ENCODE measurements at places on chromosomes 12 and 14.

GRCh38 chr12:83796531-83796930 is 1109.8 kb downstream of the TMTC2 start:
- DNase-seq, result no peak

DNA sequence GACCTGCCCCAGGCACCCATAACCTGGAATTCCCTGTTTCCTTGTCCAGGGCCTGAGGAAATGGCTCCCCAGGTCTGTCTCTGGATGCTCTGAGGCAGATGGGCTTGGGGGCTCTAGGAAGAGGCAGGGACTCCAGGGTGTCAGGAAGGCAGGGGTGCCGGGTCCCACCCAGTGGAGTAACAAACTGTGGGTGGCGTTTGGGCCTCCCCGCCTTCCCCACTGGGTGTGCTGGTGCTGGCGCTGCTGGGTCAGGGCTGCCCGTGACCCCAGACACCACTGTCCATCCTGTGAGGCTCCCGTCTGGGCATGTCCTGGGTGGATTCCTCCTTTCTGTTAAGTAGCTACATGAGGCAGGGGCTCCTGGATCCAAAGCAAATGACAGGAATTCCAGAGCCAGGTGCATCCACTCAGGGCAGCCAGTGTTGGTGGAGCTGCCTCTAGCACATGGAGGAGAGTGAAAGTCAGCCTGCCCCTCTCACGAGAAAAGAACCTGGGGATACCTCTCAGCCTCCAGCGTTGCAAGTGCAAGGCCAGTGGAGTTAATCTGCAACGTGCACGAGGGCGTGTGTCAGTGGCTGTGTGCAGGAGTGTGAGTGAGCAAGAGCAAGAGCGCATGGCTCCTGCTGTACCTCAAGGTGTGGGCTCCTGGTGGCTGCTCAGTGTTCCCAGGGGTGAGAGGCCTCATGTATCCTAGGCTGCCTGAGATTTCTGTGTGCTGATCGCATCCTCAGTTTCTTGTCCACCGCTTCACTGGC is 403.1 kb downstream of the TMEM121 start:
- DNase-seq, result no peak

DNA sequence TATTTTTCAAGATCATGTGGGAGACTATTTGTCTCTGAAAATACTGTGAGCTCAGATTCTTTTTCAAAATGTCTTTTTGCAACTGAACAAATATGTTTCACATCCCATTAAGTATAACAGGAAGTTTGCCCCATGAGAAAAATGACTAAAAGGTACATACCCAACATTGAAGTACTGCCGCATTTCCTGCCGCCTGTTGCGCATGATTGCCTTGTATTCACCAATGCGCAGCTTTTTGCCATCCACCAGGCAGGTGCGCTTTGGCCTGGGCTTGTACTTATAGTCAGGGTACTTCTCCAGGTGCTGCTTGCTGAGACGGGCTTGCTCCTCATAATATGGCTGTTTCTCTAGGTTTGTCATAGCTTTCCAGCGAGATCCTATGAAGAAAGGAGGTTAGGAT is 413.2 kb downstream of the SOX5 start:
- no peak for DNase-seq

DNA sequence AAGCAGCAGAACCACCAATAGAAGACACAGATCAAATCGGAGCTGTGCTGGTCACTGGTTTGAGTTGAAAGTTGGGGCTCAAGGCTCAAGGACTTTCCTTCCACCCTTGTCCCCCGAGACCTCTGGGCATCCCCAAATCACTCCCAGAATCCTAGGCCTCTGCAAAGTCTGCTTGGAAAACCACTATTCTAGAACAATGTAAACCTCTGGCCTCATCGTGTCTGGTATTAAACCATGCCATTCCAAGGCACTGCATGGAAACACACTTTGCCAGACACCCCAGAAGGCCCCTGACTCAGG is 288.0 kb downstream of the DPF3 start:
- no peak for DNase-seq

DNA sequence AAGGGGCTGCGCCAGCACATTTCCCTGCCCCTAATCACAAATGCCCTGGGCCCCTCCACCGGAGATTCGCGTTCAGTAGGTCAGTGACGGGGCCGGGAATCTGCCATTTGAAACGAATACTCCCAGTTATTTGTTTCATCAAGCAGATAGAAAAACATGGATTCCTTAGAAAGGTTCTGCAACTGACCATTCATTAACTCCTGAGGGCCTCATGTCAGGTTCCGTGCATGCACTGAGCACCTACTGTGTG is 25.6 kb upstream of the UBC start:
- DNase-seq, result no peak

DNA sequence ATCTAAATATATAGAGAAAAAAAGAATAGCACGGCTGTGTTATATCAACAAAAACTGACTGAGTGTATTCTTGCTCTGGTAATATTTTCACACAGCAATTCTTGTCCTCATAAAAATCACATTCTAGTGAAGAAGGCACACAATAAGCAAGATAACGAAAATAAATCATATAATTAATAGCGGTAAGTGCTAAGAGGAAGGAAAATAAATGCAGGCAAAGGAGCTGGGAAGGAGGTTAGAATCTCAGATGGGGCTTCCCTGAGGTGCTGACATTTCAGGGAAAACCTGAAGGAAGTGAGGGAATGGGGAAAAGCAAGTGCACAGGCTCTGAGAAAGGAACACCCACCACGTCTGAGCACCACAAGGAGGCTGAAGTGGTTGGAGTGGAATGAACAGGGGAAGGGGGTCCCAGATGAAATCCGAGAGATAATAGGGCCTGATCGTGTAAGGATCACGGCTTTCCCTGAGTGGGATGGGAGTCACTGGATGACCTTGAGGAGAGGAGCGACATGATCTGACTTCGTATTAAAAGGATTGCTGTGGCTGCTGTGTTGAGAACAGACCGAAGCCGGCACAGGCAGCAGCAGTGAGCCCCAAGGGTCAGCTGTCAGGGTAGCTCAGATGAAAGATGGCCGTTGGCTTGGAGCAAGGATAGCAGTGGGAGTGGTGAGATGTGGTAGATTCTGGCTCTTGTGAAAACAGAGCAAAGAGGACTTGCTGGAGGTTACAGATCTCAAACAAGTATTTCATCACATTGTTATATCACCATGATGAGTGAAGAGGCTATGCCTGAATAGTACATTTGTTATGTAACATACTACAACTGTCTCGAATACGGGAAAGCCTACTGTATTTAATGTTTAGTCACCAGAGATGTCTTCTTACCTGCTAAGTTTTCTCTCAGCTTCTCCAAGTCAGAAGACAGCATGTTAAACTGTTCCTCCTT is 67.1 kb upstream of the VPS33A start:
- no peak for DNase-seq

DNA sequence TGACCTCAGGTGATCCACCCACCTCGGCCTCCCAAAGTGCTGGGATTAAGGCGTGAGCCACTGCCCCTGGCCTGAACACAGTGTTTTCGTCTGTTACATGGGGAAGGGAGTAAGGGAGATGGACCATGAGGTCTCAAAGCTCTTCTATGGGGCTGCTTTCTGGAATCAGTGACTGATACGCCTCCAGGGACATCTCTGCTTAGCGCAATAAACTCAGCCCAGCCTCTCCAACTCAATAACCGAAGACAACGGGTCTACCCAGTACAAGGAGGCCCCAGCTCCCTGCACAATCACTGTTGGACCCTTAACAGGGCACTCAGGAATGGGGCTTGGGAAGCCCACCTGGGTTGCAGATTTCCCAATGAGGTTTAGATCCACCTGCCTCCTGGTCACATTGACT is 42.6 kb upstream of the CHGA start:
- DNase-seq, result no peak

DNA sequence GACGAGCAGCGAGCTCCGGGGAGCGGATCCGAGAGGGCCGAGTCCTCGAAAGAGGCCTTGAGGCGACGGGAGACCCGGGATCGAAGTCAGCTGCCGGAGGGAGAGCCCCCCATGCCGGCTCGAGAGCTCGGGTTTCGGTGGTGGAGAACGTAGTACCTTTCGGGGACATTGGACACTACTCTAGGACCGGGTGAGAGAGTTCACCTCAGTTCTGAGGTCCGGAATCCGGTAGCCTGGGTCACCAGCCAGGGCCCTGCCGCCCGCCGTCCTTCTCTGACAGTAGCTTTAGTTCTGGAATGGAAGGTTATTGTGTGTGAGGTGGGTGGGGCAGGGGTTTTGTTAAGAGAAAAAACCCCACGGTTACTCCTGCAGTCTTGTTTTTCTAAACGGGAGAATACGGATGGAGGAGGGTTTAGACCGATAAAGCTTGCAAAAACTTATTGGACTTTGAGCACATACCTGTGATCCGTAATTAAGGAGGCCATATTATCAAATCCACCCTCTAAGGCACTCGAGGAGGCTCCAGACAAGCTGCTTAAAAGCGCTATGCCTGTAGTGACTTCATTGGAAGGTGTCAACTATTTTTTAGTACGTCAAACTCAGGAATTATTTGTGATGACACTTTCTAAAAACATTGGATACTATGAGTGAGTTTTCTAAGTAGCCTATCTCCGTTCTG is 765 bp downstream of the SCYL2 start:
- peak; percentile 4 for DNase-seq

GRCh38 chr14:32597771-32598170 is 268.7 kb downstream of the AKAP6 start:
- no peak for DNase-seq

Data from RWPE1 (cell line).